Activated T-cell treated with anti-CD3 and anti-CD28 coated beads for 24 hours (primary cell): ENCODE measurements at places on chromosomes 6 and 20.

DNA sequence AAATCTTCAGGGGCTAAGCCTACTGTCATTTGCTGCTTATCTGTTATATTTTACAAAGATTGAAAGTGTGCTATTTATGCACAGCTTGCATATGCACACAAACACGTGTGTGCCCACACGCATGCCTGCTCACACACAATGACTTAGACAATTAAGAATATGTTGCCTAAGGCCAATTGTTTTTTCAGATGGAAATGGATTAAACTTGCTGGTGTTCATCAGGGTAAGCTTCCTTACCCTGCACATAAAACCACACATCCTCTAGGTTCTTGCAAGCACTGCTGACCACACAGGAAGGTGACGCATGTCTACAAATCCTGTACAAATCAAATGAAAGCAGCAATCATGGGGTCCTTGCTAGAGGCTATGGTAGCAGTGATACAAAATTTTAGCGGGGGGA, 58.4 kb downstream of the GJA10 start:
- peak; percentile 39 for DNase-seq

DNA sequence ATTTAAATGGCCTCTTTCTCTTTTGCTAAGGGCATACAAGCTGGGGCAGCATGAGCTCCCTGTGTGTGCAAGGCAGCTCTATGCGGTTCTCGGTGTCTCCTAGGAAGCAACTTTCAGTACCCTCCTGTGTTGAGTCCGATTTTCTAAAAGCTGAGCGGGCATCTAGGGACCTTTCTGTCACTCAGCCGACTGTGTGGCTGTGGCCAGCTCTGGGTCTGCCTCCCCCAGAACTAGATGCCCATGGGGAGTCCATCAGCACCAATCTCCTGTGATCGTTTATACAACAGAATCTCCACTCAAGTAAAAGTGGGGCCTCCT, 7.5 kb downstream of the NELFCD start:
- DNase-seq, result no peak

GRCh38 chr20:59821201-59821600, 112.2 kb downstream of the SYCP2 start:
- no peak for DNase-seq

DNA sequence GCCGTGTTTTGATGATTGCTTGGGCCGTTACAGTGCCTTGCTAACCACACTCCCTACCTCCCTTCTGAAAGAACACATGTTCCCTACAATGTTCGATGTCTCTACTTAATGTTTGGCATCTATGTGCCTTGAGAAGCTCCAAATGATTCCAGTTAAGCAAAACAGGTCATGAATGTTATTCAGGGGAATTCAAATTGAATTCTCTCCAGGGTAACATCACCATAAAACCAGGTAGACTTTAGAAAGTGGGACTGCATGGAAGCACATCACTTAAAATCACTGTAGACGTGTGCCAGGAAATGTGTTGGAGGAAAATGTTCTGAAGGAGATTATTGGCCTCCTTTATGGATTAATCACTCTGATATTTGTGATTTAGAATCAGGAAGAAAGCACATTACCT, 128.1 kb downstream of the ADAT2 start:
- DNase-seq, result no peak

GRCh38 chr20:49811825-49812506, 662 bp upstream of the SLC9A8 start:
- no peak for DNase-seq

GRCh38 chr6:28865401-28866204, 58.2 kb downstream of the TRIM27 start:
- peak; percentile 55 for DNase-seq

GRCh38 chr6:4613795-4614194, 162.4 kb upstream of the CDYL start:
- DNase-seq, result no peak

DNA sequence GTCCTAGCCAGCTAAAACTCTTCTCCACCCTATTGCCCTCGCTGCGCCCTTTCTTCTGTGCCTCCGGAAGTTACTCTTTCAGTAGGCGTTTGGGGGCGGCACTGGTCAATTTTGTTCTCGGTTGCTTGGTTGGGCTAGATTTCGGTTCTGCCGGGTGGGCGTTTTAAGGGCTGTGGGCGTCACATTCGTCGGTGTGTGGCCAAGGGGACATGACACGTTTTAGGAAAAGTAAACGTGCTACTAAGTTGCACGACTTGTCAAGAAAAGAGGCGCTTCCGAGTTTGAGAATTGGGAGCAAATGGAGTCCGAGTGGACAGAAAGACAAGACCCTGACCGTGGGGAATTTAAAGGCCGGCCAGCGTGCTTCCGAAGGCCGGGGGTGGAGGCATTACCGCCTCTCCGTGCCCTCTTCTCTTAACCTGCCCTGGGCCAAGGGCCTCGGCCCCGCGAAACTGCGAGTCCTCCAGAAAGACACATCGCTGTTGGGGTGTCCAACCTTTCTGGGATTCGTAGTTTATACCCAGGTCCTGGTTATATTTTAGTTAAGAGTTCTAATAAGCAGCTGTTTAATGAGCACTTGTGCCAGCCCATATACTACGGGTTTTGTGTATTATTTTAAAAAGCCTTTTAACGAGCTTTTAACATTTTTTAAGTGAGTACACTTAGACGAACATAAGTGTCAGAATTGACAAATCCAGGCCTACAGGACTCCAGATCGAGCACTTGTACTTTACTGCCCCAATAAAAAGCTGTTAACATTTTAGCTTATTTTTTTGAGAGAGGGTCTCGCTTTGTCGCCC, 664 bp upstream of the BAG6 start:
- DNase-seq, result peak; percentile 83

GRCh38 chr6:6678811-6679210, 90.3 kb downstream of the LY86 start:
- DNase-seq, result no peak

DNA sequence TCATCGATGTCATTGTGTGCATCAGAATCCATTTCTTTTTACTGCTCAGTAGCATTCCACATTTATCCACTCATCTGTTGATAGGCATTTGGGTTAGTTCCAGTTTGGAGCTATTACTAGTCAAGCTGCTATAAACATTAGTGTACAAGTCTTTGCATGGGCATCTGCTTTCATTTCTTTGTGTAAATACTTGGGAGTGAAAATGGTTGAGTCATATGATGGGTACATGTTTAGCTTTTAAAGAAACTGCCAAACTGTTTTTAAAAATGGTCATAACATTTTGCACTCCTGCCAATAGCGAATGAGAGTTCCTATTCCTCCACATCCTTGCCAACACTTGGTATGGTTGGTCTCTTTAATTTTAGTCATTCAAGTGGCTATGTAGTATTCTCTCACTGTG, 21.2 kb upstream of the SLC22A2 start:
- no peak for DNase-seq

- DNase-seq, result no peak
Observed at GRCh38 chr20:54335299-54335698, 127.4 kb downstream of the PFDN4 start.

- no peak for DNase-seq
Observed at GRCh38 chr20:32667027-32667426, 6.7 kb downstream of the C20orf203 start.

- DNase-seq, result no peak
Observed at GRCh38 chr6:4010048-4010447, 68.9 kb downstream of the FAM217A start.

GRCh38 chr20:38393259-38393658, 41.9 kb downstream of the SNHG17 start:
- DNase-seq, result no peak

DNA sequence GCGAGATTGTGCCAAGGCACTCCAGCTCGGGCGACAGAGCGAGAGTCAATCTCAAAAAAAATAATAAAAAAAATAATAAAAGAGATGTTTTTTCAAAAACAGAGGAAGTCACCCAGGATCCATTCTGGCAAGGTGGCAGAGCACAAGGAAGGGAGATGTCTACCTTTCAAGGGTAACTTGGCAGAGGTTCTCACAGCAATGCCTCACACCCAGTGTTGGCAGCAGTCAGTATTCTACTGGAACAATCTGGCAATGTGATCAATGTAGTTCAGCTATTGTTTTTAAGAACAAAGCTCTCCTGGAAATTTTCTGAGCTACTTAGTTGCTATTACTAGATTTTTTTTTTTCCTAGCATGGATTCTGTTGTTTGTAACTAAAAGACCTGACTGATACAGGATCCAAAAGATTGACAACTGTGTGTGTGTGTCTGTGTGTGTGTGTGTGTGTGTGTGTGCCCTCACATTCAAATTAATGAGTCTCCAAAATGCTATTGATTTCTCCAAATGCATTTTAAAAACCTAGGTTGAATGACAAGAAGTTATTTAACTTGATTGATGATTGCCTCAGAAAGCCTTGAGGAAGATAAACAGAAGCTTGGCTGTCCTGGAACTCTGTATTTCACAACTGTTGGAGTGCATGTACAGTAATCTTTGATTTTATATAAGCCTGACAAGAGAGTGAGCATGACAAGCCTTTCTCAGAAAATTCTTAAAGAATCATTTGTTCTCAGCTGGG, 114.1 kb upstream of the RREB1 start:
- no peak for DNase-seq

- DNase-seq, result no peak
Observed at GRCh38 chr6:156699017-156699421, 78.2 kb upstream of the ARID1B start.

GRCh38 chr20:5863040-5863833, 87.1 kb downstream of the TRMT6 start:
- DNase-seq, result no peak

DNA sequence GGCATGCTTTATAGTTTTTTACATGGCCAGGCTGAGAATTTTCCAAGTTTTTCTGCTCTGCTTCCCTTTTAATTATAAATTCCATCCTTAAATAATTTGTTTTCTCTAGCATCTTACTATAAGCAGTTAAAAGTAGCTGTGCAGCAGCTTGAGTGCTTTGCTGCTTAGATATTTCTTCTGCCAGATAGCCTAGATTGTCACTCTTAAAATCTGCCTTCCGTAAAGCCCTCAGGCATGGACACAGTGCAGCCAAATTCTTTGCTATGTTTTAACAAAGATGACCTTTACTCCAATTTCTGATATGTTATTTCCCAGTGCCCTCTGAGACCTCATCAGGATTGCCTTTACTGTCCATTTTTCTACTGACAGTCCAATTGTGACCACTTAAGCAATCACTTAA, 92.6 kb upstream of the SGK1 start:
- DNase-seq, result no peak

- DNase-seq, result no peak
Observed at GRCh38 chr6:51265426-51265825, 446.8 kb downstream of the TFAP2B start.

DNA sequence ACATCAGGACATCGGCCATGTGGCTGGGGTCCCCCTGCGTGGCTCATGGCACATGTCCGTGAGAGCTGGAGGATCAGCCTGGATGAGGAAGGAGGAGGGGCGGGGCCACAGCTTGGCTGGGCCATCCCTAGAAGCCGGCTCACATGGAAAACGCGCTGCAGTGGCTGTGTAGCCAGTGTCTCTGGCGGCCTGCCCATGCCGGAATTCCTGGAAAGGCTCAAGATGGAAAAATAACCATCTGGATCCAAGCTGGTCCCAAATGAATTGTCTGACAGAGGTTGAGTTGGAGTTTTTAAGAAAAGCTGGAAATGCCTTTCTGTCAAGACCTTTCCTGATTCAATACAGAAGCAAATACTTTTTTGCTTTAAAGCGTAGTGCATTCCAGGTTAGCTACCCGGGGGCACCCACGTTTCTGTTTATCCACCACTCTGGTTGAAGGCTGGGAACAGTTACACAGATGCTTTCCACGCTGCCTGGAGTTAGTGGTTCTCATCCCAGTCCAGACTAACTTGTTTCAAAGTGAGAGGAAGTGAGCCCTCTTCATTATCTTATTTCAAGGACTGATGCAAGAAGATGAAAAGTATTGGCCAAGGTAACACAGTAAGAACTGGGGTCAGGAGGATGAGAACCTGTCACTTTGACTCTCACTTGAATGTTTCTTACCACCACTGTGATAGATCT, 99.0 kb downstream of the GMPR start:
- no peak for DNase-seq

DNA sequence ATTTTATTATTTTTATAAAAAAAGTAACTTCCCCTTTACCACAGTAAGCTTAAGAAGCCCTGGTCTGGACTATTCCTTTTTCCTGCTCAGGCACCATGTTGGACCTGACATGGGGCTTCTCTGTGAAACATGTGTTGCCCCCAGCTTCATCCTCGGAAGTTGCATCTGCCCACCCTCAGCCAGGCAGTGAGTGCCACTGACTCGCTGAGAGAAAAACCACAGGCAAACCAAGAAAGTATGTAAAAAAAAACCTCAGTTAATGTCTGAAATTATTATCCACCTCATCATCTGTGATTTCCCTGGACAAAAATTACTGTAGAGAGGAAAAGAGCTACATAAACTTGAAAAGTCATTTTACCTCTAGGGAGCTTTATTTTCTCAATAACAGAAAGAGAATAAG, 109.9 kb upstream of the MCHR2 start:
- no peak for DNase-seq

- DNase-seq, result peak; percentile 73
Observed at GRCh38 chr20:3768342-3769130, 983 bp upstream of the ADISSP start.

GRCh38 chr6:16757332-16757731, 3.9 kb downstream of the ATXN1 start:
- no peak for DNase-seq

DNA sequence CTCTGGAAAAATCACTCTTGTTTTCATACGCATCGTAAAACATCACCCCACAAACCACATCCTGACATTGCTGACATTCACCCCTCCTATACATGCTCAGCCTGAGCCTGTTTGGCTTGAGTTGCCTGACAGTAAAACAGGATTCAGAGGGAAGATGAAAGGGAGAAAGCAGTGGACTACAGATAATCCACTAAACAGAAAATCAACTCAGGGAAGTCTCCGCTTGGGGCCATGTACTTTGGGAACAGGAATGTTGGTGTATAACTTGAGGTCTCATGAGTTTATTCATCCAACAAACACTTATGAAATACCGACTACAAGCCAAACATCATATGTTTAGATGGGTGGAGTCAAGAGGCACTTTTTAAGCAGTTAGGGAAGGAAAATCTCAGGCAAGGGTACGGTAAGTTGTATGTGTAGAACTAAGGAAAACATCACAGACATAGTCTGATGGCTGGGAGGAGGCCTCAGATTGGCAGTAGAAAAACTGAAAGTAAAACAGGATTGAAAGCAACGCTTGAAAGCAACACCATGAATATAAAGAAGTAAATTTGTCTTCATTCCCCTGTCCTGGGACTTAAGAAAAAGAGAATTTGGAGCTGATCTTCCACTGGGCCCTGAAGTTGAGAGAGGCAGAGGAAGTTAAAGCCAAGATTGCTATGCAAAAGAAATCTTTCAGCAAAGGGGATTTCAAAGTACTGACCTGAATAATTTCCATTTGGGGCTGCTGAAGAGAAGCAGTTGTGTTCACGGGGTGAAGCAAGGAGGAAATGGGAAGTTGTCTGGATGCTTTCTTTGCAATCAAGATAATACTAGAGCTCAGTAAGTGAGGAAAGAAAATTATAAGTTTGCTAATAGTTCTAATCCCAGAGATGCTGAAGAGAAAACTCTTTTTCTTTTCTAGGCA, 28.8 kb downstream of the PDE7B start:
- peak; percentile 42 for DNase-seq

GRCh38 chr20:38888059-38888831, 38.0 kb upstream of the FAM83D start:
- no peak for DNase-seq

- no peak for DNase-seq
Observed at GRCh38 chr6:148343047-148343782, 577 bp downstream of the SASH1 start.

GRCh38 chr20:46210672-46211330, 92.7 kb downstream of the CD40 start:
- DNase-seq, result no peak
